ENCODE measurements at places on chromosomes 11 and 22.

DNA sequence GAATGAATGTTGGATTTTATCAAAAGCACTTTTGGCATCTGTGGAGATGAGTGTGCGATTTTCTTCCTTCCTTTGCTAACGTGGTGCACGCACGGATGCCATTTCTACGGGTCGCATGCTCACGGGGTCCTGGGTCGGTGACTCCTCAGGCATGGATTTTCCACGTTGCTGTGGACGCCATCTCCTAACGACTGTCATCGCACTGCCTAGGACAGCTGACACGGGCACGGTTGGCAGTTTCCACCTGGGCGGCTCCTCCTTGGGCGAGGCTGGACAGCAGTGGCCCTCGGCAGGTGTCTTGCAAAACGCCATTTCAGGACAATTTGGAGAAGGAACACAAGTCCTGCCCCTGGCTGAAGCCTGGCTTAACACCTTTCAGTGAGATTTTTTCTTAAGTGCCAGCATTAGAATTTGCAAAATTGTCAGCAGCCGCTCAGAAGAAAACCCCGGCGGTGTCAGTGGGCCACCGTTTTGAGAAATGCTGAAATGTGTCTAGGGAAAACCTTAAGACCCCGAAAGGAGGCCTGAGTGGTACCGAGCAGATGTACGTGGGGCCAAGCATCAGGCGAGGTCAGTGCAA is 34.7 kb upstream of the TOLLIP start:
- no peak overlapping the region for H3K4me3 ChIP-seq
- H3K27me3 ChIP-seq = peaks cover 3% of the 10 kb centered on the region
- no peaks in the 10 kb centered on the region for H3K36me3 ChIP-seq
- DNase-seq = no peak

GRCh38 chr22:37492428-37493344 is 6.5 kb upstream of the MFNG start:
- H3K4me3 ChIP-seq = no peak overlapping the region
- peaks cover 54% of the 10 kb centered on the region for H3K36me3 ChIP-seq
- no peak overlapping the region for H3K27ac ChIP-seq
- H3K4me1 ChIP-seq = no peaks in the 10 kb centered on the region

- no peak overlapping the region for H3K27ac ChIP-seq
- H3K4me1 ChIP-seq = no peaks in the 10 kb centered on the region
- peaks cover 100% of the 10 kb centered on the region for H3K36me3 ChIP-seq
- no peaks in the 10 kb centered on the region for H3K27me3 ChIP-seq
- DNase-seq = no peak
- no peak overlapping the region for H3K4me3 ChIP-seq
Observed at GRCh38 chr11:120457996-120458395, 53.6 kb upstream of the GRIK4 start.

- H3K4me3 ChIP-seq = no peak overlapping the region
- H3K27me3 ChIP-seq = no peaks in the 10 kb centered on the region
- DNase-seq = no peak
Observed at GRCh38 chr11:110919241-110919922, 207.1 kb upstream of the ARHGAP20 start.

- H3K4me3 ChIP-seq = no peak overlapping the region
- no peak overlapping the region for H3K27ac ChIP-seq
- peaks cover 8% of the 10 kb centered on the region for H3K4me1 ChIP-seq
- no peak for DNase-seq
Observed at GRCh38 chr11:47863189-47863897, 15.2 kb upstream of the NUP160 start.

- peak; percentile 43 for DNase-seq
- H3K4me3 ChIP-seq = peak within 1 kb of the TSS; percentile 5
- peak within 1 kb of the TSS; percentile 81 for H3K27ac ChIP-seq
- H3K36me3 ChIP-seq = no peaks in the 10 kb centered on the region
- H3K4me1 ChIP-seq = peaks cover 38% of the 10 kb centered on the region
Observed at GRCh38 chr22:37187891-37188761, at the start of gene C1QTNF6. C1QTNF6 (minus strand) TSS chr22:37188247; CDS start chr22:37188213, 34 bp downstream.

GRCh38 chr11:95522874-95523273 is 266.7 kb downstream of the FAM76B start:
- no peak overlapping the region for H3K4me3 ChIP-seq
- H3K27me3 ChIP-seq = no peaks in the 10 kb centered on the region
- no peak for DNase-seq
- no peak overlapping the region for H3K27ac ChIP-seq
- no peaks in the 10 kb centered on the region for H3K4me1 ChIP-seq

DNA sequence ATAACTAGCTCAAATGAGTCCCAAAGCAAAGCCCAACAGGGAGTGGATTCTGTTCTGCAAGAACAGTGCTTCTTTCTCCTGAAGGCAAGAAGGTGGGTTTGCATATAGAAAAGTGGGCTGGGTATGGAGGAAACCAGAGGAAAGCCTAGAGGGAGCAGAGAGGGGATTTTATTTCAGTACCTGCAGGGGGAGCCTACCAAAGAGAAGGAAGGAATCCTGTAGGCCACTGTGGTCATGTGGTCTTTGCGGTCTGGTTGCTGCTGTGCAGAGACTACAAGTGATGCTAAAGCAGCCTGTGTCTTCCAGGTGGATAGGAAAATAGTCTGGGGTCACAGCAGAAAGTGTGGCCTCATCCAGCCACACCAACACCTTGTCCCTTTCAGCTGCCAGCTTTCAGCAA is 33.2 kb upstream of the ZBTB16 start:
- no peak for DNase-seq
- H3K4me3 ChIP-seq = no peak overlapping the region
- no peaks in the 10 kb centered on the region for H3K36me3 ChIP-seq
- no peak overlapping the region for H3K27ac ChIP-seq

GRCh38 chr11:70324376-70325115 is 54.1 kb downstream of the PPFIA1 start:
- no peak overlapping the region for H3K4me3 ChIP-seq
- no peak for DNase-seq
- peaks cover 5% of the 10 kb centered on the region for H3K4me1 ChIP-seq
- H3K36me3 ChIP-seq = peaks cover 92% of the 10 kb centered on the region
- H3K27me3 ChIP-seq = no peaks in the 10 kb centered on the region
- H3K27ac ChIP-seq = no peak overlapping the region

Data from stomach (tissue), 19 donors.